DMS153 (cell line): ENCODE measurements at places on chromosomes 12 and 14.

GRCh38 chr14:95345032-95345431, 25.3 kb upstream of the CLMN start:
- DNase-seq = no peak

GRCh38 chr14:68952531-68953195, 26.4 kb downstream of the ACTN1 start:
- DNase-seq = no peak

DNA sequence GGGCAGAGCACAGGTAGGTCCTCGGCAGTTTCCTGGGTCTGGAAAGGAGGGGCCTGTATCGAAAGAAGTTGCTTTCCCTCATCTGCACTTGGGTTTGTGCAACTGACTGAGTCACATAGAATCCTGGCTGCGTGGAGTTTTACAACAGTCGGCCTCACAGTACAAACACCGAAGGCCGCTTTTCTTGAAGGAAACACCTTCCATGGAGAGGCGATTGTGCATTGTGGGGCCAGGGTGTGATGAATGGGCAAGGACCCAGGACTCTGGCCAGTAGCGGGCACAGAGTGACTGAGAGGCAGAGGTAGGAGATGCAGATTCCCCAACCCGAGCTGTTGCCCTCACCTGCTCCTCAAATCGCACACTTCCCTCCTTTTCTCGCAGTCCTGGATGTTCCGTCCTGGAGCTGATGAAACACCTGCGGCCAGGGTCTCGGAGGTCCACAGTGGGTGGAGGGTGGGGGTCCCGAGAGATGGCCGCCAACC, 7.7 kb downstream of the CCND2 start:
- no peak for DNase-seq

GRCh38 chr12:54000116-54001114, at the start of gene HOXC9:
TSS of gene HOXC9 (plus strand) at chr12:54000161. CDS start at chr12:54000189, 28 bp downstream.
- no peak for DNase-seq

DNA sequence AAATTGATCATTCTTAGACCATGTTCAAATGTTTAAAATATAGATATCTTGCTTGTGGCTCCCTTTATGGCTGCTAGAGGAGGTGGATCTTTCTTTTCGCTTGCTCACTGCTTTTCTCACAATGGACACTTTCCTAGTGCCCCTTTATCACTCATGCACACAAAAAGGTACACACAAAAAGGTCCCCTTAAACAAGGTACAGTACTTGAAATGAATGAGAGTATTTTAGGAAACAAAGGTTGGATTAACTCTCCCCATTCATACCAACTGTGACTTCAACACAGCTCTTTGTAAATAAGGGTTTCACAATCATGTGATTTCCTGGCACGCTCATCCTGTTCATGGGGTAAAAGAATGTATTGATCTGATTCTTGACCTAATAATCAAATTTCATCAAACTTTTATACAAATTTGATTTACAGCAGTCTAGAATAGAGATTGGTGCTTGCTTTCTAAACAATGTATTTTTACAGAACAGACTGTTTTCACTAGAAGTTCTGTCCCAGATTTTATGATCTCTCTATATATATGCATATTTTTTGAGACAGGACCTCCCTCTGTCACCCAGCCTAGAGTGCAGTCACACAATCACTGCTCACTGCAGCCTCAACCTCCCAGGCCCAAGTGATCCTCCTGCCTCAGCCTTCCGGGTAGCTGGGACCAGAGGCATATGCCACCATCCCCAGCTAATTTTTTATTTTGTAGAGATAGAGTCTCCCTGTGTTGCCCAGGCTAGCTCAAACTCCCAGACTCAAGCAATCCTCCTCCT, 34.4 kb upstream of the EPS8 start:
- DNase-seq = peak; percentile 67

- no peak for DNase-seq
Measured at GRCh38 chr12:42086031-42086430, 58.6 kb downstream of the GXYLT1 start.

- no peak for DNase-seq
Measured at GRCh38 chr14:30020687-30021086, 93.0 kb upstream of the PRKD1 start.

DNA sequence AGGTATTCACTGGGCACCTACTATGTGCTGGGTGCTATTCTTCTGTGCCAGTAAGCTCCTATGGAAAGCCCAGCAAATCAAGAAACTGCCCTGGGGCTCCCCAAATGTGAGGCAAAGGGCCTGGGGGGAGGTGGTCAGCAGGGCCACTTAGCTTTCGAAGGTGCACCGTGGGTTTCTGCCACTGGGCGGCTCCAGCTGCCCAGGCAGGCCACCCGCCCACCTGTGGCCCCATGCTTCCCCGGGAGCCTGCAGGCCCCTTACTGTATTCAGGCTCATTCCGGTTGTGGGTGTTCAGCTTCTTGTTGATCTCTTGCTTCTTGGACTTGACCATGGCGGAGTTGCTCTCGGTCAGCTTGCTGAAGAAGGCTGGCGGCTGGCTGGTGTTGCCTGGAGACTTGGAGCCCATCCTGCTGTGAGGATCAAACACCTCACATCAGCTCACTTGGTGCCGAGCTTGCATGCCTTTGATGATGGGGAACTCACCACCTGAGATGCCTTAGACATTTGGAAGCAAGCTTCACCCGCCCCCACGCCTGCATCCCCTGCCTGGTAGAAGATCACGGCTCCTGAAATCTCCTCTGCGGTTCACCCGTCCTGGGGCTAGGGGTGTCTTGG, 37.3 kb downstream of the RFLNA start:
- DNase-seq = no peak

DNA sequence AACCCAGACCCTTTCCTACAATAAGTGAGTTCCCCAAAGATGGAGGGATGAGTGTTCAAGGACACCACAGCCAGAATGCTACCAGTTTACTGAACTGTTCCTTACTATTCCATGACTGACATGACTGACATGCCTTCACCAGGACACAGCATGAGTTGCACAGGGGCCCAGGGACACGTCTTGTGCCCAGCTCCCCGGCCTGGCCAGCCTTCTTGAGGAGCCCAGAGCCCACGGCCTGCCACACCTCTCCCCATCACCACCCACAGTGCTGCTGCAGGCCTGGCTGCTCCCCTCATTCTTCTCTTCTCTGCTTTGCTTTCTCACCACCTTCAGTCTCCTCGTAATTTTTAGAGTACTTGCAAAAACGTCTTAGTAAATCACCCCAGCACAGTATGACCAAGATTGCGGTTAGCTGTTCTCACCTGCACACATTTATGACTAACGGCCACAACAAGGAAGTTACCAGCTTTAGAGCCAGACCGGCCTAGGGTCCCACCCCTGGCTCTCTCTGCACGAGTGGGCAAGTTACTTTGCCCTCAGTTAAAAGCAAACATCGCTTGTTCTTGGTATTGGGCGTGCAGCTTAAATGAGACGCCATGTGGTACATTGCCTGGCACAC, 18.5 kb downstream of the PPP2R5E start:
- DNase-seq = peak; percentile 12

GRCh38 chr14:21300892-21301291, 21.0 kb downstream of the RPGRIP1 start:
- DNase-seq = no peak

DNA sequence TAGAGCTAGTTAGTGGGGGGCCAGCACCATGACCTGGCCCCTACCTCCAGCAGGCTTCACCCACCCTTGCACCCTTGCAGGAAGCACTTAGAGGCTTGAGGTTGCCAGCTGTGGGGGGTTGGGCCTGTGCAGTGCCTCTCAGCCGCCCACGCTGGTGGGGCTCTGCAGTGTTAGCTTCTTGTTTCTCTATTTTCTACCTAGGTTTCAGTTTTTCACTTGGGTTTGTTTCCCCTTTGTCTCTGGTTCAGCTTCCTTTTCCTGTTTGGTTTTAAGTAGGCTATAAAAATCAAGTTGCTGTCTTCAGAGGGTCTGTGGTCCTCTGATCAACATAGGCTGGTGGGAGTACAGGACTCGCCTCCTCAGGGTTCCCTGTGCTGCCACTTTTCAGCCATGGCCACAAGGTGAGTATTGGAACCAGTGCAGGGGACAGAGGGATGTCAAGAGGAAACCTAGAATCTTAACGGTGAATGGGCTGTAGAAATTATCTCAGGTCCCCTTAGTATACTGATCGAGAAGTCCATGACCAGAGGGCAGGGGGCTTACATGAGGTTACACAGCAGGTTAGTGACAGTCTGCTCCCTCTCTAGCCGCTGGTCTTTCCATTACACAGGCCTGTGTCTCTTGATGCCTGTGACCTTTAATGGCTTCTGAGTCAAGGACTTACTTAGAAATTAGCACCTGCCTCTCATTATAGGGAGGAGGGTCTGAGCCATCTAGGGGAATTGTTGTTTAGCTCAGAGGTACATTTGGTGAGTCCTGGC, at the start of gene EVL:
Gene EVL, plus strand, starts transcription at position 312 of the 761 bp plus-strand sequence. Its CDS starts 79 bp downstream, at position 391.
- DNase-seq = no peak

DNA sequence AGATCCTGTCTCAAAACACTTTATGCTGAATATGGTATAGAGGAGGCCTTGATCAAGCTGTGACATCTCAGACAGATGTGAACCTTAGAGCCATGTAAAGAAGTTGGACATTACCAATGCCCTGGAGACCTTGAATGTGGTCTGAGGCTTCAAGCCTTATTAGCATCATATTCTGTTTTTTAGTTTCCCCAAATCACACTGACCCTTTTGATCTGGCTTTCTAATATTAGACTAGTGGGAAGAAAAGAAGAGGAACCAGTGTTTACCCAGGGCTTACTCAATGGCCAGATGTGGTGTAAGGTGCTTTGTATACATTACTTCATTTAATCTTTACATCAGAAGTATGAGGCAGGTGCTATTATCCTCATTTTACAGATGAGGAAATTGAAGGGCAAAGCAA, 10.6 kb upstream of the TBPL2 start:
- no peak for DNase-seq

DNA sequence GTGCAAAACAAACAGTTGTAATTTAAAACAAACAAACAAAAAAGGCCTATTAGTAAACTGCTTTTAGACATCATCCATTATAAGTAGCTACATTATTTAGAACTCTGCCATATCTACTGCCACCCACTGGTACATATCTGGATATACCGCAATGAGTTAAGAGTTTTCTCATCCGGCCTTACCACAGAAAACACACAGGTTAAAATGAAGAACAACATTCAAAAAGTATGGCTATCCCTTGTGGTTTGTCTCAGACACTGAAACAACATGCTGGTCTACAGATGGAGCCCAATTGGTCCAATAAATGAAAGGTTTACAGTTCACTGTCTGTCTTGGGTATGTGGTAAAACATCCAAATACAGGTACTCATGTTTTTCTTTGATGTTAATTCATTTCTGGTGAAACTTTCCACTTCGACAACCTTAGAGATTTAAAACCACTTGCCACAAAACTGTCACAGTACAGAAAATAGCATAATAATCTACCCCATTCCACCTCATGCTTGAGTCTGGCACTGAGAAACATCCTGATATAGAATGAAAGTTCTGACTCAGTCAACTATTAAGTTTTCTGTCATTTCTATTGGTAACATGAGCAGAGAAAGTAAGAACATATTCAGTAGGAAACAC, 354.3 kb downstream of the CEP128 start:
- DNase-seq = no peak

- DNase-seq = no peak
Measured at GRCh38 chr12:9143929-9144729, 28.4 kb upstream of the A2M start.

GRCh38 chr14:71720978-71721624, 211.1 kb upstream of the RGS6 start:
- DNase-seq = peak; percentile 16

DNA sequence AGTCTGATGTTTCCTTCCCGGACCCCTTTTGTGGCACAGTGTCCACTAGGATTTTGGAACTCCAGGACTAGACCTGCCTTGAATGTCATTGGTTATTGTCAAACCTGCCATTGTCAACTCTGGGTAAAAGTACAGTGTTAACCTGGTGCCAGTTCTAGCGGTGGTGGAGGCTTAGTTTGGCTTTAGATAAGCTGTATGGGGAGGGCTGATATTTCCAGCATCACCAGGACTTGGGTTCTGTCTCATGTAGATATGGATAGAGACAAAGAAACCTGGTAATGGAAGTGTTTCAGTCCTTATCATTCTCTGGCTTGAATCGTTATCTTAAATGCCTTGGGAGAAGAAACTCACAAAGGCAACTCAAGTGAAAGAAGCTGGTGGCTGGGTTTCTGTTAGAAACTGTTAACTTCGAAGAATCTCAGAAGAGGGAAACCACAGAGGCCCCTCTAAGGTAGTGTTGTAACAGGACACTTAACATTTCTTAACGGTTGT, 10.6 kb downstream of the CHST11 start:
- DNase-seq = no peak

GRCh38 chr14:22753586-22753985, 12.9 kb upstream of the OXA1L start:
- no peak for DNase-seq

DNA sequence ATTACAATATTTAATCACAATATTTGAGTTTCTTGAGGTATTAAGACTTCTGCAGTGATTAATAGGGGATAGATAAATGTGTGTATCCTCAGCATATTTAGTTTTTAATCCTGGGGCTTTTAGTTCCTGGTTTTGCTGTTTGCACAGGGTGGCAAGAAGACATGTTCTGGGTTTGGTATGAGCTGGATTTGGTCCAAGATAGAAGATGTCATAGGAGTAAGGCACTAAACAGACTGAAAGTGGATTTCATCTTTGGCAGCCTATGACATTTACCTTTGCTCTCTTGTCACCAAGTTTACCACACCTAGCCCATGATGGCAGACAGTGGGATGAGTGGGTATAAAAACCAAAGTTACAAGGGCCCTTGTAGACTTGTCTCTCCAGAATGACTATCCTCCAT, 168.2 kb downstream of the LRRK2 start:
- no peak for DNase-seq

GRCh38 chr12:68745376-68745903, 536 bp upstream of the SLC35E3 start:
- DNase-seq = no peak

DNA sequence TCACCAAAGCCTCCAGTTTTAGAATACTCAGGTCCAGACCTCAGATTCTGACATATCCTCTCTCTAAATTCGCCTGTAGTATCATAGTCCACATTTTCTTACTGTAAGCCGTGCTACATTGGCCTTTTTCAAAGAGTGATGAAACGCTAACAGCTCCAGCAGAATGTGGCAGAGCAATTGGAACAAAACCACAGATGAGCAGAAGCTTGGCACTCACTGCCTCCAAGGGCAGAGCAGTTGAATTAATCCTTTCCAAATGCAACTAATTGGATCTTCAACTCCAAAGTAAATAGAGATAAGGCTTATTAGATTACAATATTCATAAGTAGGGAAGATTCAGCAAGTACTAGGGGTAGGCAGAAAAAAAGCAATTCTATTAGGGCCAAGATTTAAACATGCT, 128.3 kb downstream of the SLC35F4 start:
- DNase-seq = no peak

DNA sequence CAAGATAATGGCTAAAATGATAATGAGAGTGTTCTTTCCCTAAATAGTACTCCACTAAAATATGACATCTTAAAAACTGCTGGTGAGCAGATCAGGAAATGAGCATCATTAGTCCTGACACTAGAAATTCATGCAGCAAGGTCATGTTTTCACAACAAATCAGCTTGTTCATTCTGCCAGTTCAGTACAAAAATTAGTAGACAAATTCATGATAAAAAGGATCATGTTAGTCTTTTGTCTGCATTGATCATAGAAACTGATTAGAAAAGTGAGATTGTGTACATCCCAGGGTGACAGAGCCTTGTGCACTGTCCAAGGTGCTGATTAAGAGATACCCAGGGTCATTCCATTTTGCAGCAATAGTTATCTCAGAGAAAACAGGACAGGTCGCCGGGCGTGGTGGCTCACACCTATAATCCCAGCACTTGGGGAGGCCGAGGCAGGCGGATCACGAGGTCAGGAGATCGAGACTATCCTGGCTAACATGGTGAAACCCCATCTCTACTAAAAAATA, 163.6 kb downstream of the RIMBP2 start:
- no peak for DNase-seq
